ENCODE measurements at places on chromosomes 5 and 9.
A peak's percentile ranks its signal among the peaks of the same experiment; 100 is the strongest.

- no peak overlapping the region for H3K4me3 ChIP-seq
- H3K27ac ChIP-seq: peak overlapping the region; percentile 65
- no peaks in the 10 kb centered on the region for H3K27me3 ChIP-seq
- DNase-seq: no peak
These were observed 311.4 kb upstream of the MSX2 start for GRCh38 chr5:174412941-174413340.

- H3K27me3 ChIP-seq: peaks cover 26% of the 10 kb centered on the region
- H3K36me3 ChIP-seq: no peaks in the 10 kb centered on the region
- DNase-seq: peak; percentile 12
- H3K4me3 ChIP-seq: no peak overlapping the region
- no peak overlapping the region for H3K27ac ChIP-seq
These were observed 110.1 kb downstream of the OSTF1 start for GRCh38 chr9:75198436-75198835.

- H3K27ac ChIP-seq: peak overlapping the region; percentile 12
- no peak overlapping the region for H3K4me3 ChIP-seq
- peaks cover 6% of the 10 kb centered on the region for H3K36me3 ChIP-seq
- peak; percentile 42 for DNase-seq
- peaks cover 28% of the 10 kb centered on the region for H3K4me1 ChIP-seq
- no peaks in the 10 kb centered on the region for H3K27me3 ChIP-seq
These were observed 6.9 kb downstream of the ANXA6 start for GRCh38 chr5:151150471-151151262.

GRCh38 chr5:10866913-10867312 is 105.9 kb upstream of the DAP start:
- peaks cover 6% of the 10 kb centered on the region for H3K27me3 ChIP-seq
- H3K4me3 ChIP-seq: no peak overlapping the region
- no peaks in the 10 kb centered on the region for H3K4me1 ChIP-seq
- H3K36me3 ChIP-seq: no peaks in the 10 kb centered on the region
- no peak for DNase-seq
- H3K27ac ChIP-seq: no peak overlapping the region

GRCh38 chr9:68887232-68887631 is 126.7 kb downstream of the PRKACG start:
- H3K27me3 ChIP-seq: no peaks in the 10 kb centered on the region
- H3K4me1 ChIP-seq: no peaks in the 10 kb centered on the region
- H3K4me3 ChIP-seq: no peak overlapping the region

DNA sequence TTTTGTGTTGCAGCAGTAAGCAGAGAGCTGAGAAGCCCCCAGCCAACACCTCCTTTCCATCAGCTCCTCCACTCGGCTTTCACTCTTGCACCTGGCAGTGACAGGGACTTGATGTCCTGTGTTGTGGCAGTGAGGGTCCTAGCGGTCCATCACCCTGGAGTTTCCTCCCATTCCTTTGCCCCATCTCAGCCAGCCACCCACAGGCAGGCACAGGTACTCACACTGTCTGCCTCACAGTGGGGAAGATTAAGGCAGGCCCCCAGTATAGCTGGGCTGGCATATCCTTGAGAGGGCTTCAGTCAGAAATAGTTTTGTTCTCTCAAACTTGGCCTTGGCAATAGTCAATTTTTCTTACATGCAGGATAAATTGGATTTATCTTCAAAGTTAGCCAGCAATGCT is 362.7 kb downstream of the GADD45G start:
- DNase-seq: no peak
- H3K36me3 ChIP-seq: no peaks in the 10 kb centered on the region
- H3K4me1 ChIP-seq: no peaks in the 10 kb centered on the region
- H3K4me3 ChIP-seq: no peak overlapping the region

GRCh38 chr5:54103871-54104270 is 206.5 kb downstream of the ARL15 start:
- DNase-seq: no peak
- H3K27ac ChIP-seq: no peak overlapping the region
- H3K4me1 ChIP-seq: no peaks in the 10 kb centered on the region
- H3K27me3 ChIP-seq: no peaks in the 10 kb centered on the region
- peaks cover under 1% of the 10 kb centered on the region for H3K36me3 ChIP-seq
- H3K4me3 ChIP-seq: no peak overlapping the region

- no peak for DNase-seq
- no peak overlapping the region for H3K27ac ChIP-seq
- H3K4me1 ChIP-seq: peaks cover 38% of the 10 kb centered on the region
- no peak overlapping the region for H3K4me3 ChIP-seq
- H3K27me3 ChIP-seq: peaks cover 7% of the 10 kb centered on the region
- no peaks in the 10 kb centered on the region for H3K36me3 ChIP-seq
These were observed 26.2 kb upstream of the HSPA9 start for GRCh38 chr5:138601444-138601843.

- H3K27ac ChIP-seq: no peak overlapping the region
- DNase-seq: no peak
- no peak overlapping the region for H3K4me3 ChIP-seq
- no peaks in the 10 kb centered on the region for H3K36me3 ChIP-seq
- H3K27me3 ChIP-seq: no peaks in the 10 kb centered on the region
- H3K4me1 ChIP-seq: no peaks in the 10 kb centered on the region
These were observed 492.6 kb upstream of the BRINP1 start for GRCh38 chr9:119861842-119862241.

DNA sequence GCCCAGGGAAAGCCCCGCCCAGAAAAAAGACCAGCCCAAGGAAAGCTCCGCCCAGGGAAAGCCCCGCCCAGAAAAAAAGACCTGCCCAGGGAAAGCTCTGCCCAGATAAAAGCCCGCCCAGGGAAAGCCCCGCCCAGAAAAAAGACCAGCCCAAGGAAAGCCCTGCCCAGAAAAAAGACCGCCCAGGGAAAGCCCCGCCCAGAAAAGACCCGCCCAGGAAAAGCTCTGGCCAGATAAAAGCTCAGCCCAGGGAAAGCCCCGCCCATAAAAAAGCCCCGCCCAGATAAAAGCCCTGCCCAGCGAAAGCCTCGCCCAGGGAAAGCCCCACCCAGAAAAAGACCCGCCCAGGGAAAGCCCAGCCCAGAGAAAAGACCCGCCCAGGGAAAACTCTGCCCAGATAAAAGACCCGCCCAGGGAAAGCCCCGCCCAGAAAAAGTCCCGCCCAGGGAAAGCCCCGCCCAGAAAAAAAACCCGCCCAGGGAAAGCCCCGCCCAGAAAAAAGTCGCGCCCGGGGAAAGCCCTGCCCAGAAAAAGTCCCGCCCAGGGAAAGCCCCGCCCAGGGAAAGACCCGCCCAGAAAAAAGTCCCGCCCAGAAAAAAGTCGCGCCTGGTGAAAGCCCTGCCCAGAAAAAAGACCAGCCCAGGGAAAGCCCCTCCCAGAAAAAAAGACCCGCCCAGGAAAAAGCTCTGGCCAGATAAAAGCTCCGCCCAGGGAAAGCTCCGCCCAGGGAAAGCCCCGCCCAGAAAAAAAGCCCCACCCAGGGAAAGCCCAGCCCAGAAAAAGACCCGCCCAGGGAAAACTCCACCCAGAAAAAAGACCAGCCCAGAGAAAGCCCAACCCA is 11.9 kb downstream of the GRIN1 start:
- no peaks in the 10 kb centered on the region for H3K27me3 ChIP-seq
- H3K4me1 ChIP-seq: no peaks in the 10 kb centered on the region
- H3K4me3 ChIP-seq: no peak overlapping the region
- no peaks in the 10 kb centered on the region for H3K36me3 ChIP-seq
- DNase-seq: peak; percentile 83
- H3K27ac ChIP-seq: no peak overlapping the region

GRCh38 chr5:24720743-24721142 is 76.0 kb upstream of the CDH10 start:
- no peaks in the 10 kb centered on the region for H3K27me3 ChIP-seq
- no peak for DNase-seq
- no peaks in the 10 kb centered on the region for H3K4me1 ChIP-seq
- no peak overlapping the region for H3K27ac ChIP-seq
- no peak overlapping the region for H3K4me3 ChIP-seq
- no peaks in the 10 kb centered on the region for H3K36me3 ChIP-seq

DNA sequence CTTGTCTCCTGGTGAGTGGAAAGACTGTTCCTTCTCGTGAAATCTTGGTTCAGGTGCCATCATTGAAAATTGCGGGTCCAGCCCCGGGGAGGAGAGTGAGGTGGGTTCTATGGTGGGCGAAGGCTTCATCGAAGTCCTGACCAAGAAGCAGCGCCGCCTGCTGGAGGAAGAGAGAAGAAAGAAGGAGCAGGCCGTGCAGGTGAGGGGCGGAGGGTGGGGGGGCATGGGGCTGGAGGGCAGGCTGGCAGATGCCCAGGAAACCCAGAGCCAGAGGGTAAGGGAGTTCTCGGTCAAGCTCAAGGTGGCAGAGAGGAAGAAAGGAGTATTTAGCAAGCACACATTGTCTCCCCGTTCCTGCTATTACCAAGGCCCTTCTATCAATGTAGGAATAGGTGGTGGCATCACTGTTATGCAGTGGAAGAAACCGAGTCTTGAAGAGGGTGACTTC is 24.3 kb upstream of the POMT1 start:
- H3K27ac ChIP-seq: no peak overlapping the region
- no peak overlapping the region for H3K4me3 ChIP-seq
- no peaks in the 10 kb centered on the region for H3K4me1 ChIP-seq
- no peaks in the 10 kb centered on the region for H3K27me3 ChIP-seq
- DNase-seq: peak; percentile 86
- peaks cover 94% of the 10 kb centered on the region for H3K36me3 ChIP-seq

DNA sequence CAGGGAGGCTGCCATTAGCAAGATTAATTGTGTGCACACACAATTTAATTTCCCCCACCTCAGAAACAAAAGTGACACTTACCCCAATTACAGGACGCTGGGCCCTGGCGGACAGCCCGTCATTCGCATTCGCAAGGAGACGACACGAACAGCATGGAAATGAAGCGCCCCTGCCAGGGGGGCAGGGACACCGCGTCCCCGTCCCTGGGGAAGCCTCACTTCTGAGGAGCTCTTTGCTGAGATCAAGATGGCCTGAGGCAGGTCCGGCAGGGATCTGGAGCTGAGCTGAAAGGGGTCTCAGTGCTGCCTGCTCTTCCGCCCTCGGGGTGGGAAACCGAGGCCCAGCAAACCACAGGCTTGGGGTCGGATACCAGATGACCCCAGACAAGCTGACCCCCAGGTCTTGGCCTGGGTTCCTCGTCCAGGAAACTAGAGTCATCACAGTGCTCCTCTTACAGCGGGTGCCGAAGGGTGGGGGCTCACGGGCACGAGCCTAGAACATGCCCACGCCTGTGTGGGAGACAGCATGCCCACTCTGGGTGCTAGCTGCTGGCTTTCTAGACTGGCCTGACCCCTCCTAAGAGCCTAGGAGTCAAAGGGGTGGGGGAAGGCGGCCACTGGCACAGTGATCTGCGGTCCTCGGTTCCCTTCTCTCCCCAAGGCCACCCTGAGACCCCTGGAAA is 103.2 kb downstream of the VAV2 start:
- H3K4me1 ChIP-seq: peaks cover 69% of the 10 kb centered on the region
- H3K4me3 ChIP-seq: no peak overlapping the region
- peak overlapping the region; percentile 85 for H3K27ac ChIP-seq
- no peaks in the 10 kb centered on the region for H3K27me3 ChIP-seq
- DNase-seq: peak; percentile 61
- H3K36me3 ChIP-seq: no peaks in the 10 kb centered on the region

GRCh38 chr5:167688341-167689130 is 602.9 kb upstream of the WWC1 start:
- H3K36me3 ChIP-seq: no peaks in the 10 kb centered on the region
- no peaks in the 10 kb centered on the region for H3K4me1 ChIP-seq
- H3K4me3 ChIP-seq: no peak overlapping the region
- DNase-seq: no peak
- H3K27me3 ChIP-seq: no peaks in the 10 kb centered on the region

- H3K27ac ChIP-seq: peak overlapping the region; percentile 81
- peak; percentile 71 for DNase-seq
- H3K27me3 ChIP-seq: no peaks in the 10 kb centered on the region
- no peak overlapping the region for H3K4me3 ChIP-seq
These were observed 32.1 kb downstream of the WNK2 start for GRCh38 chr9:93216073-93216365.

GRCh38 chr5:139976703-139977102 is 66.4 kb downstream of the NRG2 start:
- H3K36me3 ChIP-seq: no peaks in the 10 kb centered on the region
- H3K4me1 ChIP-seq: peaks cover 14% of the 10 kb centered on the region
- no peak for DNase-seq

DNA sequence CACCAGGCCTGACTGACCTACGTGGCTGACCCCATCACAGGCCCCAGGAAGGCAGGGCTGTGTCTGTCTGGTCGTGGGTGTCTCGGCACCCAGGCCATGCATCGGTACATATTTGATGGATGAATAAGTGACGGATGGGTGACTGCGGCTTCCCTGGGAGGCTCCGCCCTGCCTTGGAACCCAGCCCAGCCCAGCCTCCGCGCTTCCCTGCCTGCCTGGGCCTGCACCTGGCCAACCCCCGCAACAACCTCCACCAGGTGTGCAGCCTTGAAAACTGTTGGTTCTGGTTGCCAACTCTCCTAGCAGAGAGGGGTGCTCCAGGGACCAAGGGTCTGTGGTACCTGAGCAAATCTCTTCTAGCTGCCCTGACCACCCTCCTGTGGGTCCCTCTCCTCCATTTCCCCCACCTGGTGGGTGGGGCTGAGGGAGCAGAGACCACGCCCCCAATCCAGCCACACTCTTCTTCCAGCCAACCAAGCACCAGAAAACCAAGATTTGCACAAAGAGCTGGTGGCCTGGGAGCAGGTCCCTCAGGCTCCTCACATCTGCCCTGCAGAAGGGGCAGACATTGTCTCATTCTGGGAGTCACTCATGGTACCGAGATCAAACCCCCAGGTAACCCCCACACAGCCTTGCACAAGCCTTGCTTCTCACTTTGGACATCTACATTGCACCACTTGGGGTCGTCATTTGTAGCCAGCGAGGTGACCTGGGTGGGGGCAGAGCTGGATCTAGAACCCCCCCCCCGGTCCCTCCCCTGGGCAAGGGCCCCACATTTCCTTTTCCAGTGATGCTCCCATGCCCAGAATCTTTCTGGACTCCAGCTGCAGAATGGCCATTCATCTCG is 100.6 kb upstream of the IER5L start:
- no peaks in the 10 kb centered on the region for H3K4me1 ChIP-seq
- no peak overlapping the region for H3K27ac ChIP-seq
- no peaks in the 10 kb centered on the region for H3K27me3 ChIP-seq
- H3K36me3 ChIP-seq: no peaks in the 10 kb centered on the region
- no peak overlapping the region for H3K4me3 ChIP-seq

GRCh38 chr9:123712399-123712798 is 217.5 kb downstream of the DENND1A start:
- H3K36me3 ChIP-seq: no peaks in the 10 kb centered on the region
- H3K4me1 ChIP-seq: 0 out of 2 replicates have a peak, but pooled peaks cover 4% of the 10 kb centered on the region
- no peaks in the 10 kb centered on the region for H3K27me3 ChIP-seq
- DNase-seq: peak; percentile 34
- H3K4me3 ChIP-seq: no peak overlapping the region

Measured in SK-N-SH (cell line).